RPMI7951 (cell line): ENCODE measurements at places on chromosomes 2 and 18.

DNA sequence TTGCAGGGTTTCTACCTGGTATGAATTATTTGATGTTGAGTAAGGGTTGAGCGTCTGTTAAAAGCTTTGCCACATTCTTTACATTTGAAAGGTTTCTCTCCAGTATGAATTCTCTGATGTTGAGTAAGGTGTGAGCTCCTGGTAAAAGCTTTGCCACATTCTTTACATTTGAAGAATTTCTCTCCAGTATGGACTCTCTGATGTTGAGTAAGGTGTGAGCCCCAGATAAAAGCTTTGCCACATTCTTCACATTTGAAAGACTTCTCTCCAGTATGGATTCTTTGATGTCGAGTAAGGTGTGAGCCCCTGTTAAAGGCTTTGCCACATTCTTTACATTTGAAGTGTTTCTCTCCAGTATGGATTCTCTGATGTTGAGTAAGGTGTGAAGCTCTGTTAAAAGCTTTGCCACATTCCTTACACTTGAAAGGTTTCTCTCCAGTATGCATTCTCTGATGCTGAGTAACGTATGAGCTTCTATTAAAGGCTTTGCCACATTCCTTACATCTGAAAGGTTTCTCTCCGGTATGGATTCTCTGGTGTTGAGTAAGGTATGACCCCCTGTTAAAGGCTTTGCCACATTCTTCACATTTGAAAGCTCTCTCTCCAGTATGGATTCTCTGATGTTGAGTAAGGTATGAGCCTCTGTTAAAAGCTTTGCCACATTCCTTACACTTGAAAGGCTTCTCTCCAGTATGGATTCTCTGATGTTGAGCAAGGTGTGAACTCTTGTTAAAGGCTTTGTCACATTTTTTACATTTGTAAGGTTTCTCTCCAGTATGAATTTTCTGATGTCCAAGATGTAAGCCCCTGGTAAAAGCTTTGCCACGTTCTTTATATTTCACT, 27.1 kb downstream of the ZNF519 start:
- DNase-seq = peak; percentile 3

DNA sequence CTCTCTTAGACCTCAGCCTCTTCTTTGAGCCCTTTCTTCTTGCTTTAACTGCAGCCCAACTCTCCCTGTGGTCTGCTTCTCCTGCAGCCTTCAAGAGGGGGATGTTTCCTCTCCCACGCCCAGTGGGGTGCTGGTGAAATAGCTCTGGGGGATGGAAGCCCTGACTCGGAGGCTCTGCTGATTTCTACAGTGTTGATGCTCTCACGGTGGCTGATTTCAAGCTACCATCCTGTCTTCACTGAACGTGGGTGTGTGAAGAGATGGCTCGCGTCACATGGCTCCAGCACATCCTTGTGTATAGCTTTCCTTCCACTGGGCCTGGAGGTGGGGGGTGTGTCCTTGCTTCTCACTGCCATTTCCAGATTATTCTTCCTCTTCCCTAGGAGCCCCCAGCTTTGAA, 20.0 kb downstream of the MPP4 start:
- no peak for DNase-seq

DNA sequence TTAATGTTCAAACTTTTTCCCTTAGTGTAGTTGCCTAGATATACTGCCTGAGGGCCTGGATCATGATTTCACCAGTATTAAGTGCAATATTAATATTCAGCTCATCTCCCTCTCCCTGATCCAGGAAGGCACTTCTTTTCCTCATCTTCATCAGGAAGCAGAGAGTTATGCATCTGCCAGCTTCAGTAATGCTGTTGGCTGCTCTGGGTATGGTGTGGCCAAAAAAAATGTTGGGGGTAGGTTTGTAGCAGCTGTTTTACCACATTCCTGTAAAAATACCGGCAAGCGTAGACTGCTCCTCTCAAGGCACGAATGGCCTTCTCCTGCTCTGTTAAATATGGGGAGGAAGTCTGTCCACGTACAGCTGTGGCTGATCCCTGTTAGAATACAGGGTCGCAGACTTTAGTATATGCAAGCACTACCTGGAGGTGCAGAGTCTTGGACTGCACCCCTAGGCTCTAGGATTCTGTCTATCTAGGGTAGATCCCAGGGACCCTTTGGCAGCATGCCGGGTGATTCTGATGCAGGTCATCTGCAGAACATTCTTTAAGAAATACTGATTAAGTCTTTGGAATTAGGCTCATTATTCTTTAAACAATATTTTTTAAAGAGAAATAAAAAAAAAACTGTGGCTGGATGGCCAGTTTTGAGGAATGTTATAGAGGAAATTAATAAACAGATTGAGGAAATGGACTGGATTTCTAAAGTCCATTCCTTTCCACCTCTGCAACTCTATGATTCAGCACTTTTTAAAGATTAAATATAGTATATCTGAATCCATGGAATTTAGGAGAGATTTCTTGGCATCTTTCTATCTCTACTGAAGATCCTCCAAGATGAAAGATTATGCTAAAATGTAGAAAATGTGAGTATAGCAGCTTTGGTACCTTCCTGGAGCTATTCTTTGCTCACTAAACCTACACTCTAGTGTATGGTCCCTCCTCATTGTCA, 21.0 kb upstream of the GLS start:
- peak; percentile 76 for DNase-seq

GRCh38 chr18:13500869-13501542, 225.4 kb downstream of the FAM210A start:
- DNase-seq = peak; percentile 7

DNA sequence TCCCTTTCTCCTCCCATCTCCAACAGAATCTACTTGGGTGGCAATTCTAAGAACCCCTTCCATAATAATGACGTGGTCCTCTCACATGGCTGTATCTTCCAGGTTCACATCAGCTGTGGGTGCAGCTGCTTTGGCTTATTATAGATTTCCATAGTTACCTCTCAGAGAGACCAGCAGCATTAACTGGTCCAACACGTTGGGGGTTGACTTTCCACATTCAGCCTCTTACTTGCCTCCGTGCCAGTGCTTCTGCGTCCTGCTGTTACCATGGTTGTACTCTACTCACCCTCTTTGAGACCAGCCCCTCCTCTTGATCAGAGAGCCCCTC, 570.7 kb downstream of the PLCL1 start:
- DNase-seq = no peak

DNA sequence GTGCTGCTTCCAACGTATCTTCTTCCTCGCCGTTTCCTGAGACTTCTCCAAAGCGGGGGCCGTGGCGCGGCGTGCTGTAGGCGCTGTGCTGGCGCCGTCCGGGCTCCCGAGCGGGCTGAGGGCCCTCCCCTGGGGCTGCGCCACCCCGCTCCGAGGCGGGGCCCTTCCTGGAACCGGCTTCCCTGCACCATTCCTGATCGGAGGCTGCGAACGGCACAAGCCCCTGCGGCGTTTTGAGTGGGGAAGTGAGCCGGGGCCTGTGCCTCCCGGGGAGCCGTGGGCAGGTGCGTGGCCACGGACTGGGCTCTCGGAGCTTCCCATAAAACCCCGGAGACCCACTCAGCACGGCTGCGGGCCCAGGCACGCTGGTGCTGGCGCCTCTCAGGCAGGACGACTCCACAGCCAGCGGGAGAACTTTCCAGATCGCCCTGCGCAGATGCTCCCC, 74.7 kb downstream of the PSMG2 start:
- no peak for DNase-seq
